PC-3 (cell line): ENCODE measurements at places on chromosomes 13 and 19. TPM values are rescaled to one million over a fixed set of nuclear protein-coding genes. Genes with fewer than 3 reads are reported as not detected.

GRCh38 chr13:113559901-113560644 is 24.5 kb upstream of the TFDP1 start:
- no peaks in the 10 kb centered on the region for H3K27me3 ChIP-seq
- H3K4me3 ChIP-seq, result no peak overlapping the region
- DNase-seq, result no peak
- no peak overlapping the region for H3K27ac ChIP-seq
- H3K4me1 ChIP-seq, result no peaks in the 10 kb centered on the region

DNA sequence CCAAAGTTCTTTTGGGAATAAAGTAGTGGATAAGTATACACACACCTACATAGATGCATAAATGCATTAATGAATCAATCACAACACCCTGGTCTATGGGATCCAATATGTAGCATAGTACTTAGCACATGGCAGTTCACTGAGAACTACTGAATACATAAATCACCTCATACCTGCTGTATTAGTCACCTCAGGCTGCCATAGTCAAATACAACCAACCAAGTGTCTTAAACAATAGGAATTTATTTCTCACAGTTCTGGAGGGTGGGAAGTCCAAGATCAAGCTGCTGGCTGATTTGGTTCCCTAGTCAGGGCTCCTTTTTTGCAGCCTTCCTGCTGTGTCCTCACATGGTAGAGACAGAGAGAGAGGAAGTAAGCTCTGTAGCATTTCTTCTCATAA is 228.2 kb downstream of the NHLRC3 start:
- no peaks in the 10 kb centered on the region for H3K27me3 ChIP-seq
- H3K4me1 ChIP-seq, result no peaks in the 10 kb centered on the region
- H3K36me3 ChIP-seq, result no peaks in the 10 kb centered on the region
- no peak overlapping the region for H3K27ac ChIP-seq
- peak; percentile 25 for DNase-seq

GRCh38 chr13:32232263-32232662 is 82.9 kb downstream of the ZAR1L start:
- H3K4me1 ChIP-seq, result no peaks in the 10 kb centered on the region
- no peaks in the 10 kb centered on the region for H3K36me3 ChIP-seq
- H3K27me3 ChIP-seq, result no peaks in the 10 kb centered on the region
- H3K4me3 ChIP-seq, result no peak overlapping the region

GRCh38 chr19:52691215-52691610 is 43.6 kb downstream of the ZNF611 start:
- DNase-seq, result no peak
- H3K4me1 ChIP-seq, result peaks cover 26% of the 10 kb centered on the region

- 0 out of 2 replicates have a peak, but pooled peaks cover 4% of the 10 kb centered on the region for H3K27me3 ChIP-seq
- H3K27ac ChIP-seq, result no peak overlapping the region
- H3K4me1 ChIP-seq, result no peaks in the 10 kb centered on the region
- H3K4me3 ChIP-seq, result no peak overlapping the region
- no peak for DNase-seq
Observed at GRCh38 chr19:5889288-5889971, 14.2 kb downstream of the NDUFA11 start.

DNA sequence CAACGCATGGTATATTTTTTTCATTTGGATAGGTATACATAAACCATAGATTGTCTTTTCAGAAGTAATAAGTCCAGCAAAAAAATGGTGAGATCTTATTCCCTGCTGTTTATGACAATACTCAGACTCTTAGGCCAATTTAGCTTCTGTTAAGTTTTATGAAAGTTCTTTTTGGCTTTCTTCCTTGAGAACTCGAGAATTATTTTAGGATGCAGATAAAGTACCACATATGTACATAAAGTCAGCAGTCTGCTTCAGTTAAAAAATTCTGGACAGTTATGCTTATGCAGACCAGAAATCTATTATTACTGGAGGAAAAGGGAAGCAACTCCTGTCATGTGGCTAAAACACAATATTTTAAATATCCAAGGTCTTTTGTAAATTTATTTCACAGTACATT is 422.9 kb downstream of the GPC6 start:
- H3K27me3 ChIP-seq, result no peaks in the 10 kb centered on the region
- no peak overlapping the region for H3K4me3 ChIP-seq
- H3K4me1 ChIP-seq, result no peaks in the 10 kb centered on the region
- H3K36me3 ChIP-seq, result no peaks in the 10 kb centered on the region
- DNase-seq, result no peak
- no peak overlapping the region for H3K27ac ChIP-seq

DNA sequence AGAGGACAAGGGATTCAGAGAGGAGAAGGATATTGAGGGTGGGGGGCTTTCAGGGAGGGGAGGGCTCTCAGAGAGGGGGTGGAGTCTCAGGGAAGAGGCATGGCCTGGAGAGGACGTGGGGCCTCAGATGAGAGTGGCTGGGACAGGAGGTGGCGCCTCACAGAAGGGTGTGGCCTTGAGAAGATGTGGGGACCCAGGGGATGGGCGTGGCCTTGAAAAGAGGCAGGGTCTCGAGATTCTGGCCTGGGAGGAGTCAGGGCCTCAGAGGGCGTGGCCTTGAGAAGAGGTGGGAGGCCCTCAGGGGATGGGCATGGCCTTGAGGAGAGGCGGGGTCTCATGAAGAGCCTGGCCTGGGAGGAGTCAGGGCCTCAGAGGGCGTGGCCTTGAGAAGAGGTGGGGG is 23.7 kb upstream of the TNFSF14 start:
- no peak overlapping the region for H3K4me3 ChIP-seq
- H3K27me3 ChIP-seq, result no peaks in the 10 kb centered on the region
- H3K4me1 ChIP-seq, result no peaks in the 10 kb centered on the region
- no peaks in the 10 kb centered on the region for H3K36me3 ChIP-seq
- DNase-seq, result no peak

GRCh38 chr13:28237944-28238343 is 99.6 kb downstream of the PAN3 start:
- H3K27me3 ChIP-seq, result no peaks in the 10 kb centered on the region
- H3K4me3 ChIP-seq, result no peak overlapping the region
- no peak for DNase-seq
- no peak overlapping the region for H3K27ac ChIP-seq
- no peaks in the 10 kb centered on the region for H3K36me3 ChIP-seq
- H3K4me1 ChIP-seq, result no peaks in the 10 kb centered on the region

DNA sequence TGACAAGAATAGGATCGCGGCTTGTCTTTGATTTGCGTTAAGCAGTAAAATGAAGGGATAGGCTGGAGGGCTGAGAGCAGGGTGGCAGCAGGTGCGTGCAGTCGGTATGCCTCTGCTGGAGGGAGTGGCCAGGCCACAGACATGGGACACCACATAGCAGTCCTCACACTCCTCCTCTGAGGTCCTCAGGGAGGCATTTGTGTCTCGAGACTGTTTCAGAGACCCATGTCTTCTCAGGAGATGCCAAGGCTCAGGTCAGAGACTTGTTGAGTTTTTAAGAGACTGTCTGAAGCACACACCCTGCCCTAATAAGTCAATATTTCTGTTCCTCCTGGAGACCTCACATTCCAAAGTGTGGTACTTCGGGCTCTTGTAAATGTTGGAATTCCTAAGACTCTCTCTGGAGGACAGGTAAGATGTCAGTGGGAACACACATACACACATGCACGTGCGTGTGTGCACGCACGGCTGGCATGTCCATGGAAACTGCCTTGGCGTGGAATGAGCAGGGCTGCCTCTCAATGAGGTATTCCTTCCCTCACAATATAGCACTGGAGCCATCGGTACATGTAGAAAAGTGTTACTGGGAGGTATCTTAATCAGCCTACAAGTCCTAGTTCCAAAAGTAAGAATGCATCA is 46.4 kb downstream of the COL4A2 start:
- H3K4me1 ChIP-seq, result peaks cover 27% of the 10 kb centered on the region
- no peak for DNase-seq

DNA sequence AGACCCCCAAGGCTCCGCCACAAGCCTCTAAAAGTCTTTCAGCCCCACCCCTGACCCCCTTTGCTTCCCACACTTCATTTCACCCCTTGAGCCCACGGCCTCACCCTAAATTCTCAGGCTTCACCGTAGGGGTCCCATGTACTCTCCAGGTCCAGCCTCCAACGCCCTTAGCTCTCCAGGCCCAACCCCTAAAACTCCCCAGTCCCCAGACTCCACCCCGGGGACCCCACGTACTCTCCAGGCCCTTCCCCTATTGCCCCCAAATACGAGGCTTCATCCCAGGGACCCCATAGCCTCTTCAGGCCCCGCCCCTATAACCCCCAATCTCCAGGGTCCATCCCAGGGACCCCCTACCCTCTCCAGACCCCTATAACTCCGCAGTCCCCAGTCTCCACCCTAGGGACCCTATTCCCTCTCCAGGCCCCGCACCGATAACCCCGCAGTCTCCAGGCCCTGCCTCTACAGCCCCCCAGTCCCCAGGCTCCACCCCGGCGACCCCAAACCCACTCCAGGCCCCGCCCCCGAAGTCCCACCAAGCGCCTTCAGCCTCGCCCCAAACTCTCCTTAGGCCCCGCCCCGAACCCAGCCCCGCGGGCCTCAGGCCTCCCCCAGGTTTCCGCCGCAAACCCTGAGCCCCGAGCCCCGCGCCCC is 619 bp downstream of the MED16 start:
- no peaks in the 10 kb centered on the region for H3K27me3 ChIP-seq
- H3K36me3 ChIP-seq, result no peaks in the 10 kb centered on the region; the same call in 1 of the 2 replicates
- no peak for DNase-seq
- H3K4me3 ChIP-seq, result peak overlapping the region; percentile 84
- no peaks in the 10 kb centered on the region for H3K4me1 ChIP-seq
- no peak overlapping the region for H3K27ac ChIP-seq

DNA sequence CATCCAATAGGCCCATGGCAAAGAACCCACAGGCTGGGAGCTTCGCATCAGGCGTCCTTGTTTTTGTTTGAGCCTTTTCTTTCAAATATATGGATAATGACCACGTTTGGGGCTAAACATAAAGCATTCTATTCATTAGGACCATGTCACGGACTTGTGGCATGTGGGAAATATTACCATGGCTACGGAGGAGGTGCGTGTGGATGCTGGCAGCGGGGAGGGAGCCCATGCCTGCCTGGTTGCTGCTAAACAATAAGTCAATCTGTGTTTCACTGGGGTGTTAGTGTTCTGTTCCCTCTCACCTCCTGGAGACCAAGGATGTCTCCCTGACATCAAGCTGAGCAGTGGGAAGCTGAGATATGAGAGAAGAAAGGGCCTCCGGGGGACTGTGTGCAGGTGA is 121.1 kb downstream of the IRS2 start:
- no peak for DNase-seq
- peaks cover 23% of the 10 kb centered on the region for H3K4me1 ChIP-seq
- peak overlapping the region; percentile 90 for H3K27ac ChIP-seq
- H3K27me3 ChIP-seq, result no peaks in the 10 kb centered on the region
- no peak overlapping the region; the same call in 1 of the 2 replicates for H3K4me3 ChIP-seq

GRCh38 chr19:5655412-5655811 is 24.9 kb downstream of the MICOS13 start:
- H3K4me3 ChIP-seq, result no peak overlapping the region
- no peaks in the 10 kb centered on the region for H3K27me3 ChIP-seq
- H3K36me3 ChIP-seq, result peaks cover 76% of the 10 kb centered on the region
- no peaks in the 10 kb centered on the region for H3K4me1 ChIP-seq
- H3K27ac ChIP-seq, result no peak overlapping the region

- no peaks in the 10 kb centered on the region for H3K4me1 ChIP-seq
- no peaks in the 10 kb centered on the region for H3K27me3 ChIP-seq
- DNase-seq, result no peak
- no peak overlapping the region for H3K4me3 ChIP-seq
Observed at GRCh38 chr13:59951011-59951410, 212.7 kb downstream of the DIAPH3 start.

- H3K4me3 ChIP-seq, result no peak overlapping the region
- H3K36me3 ChIP-seq, result no peaks in the 10 kb centered on the region
- no peak for DNase-seq
- no peaks in the 10 kb centered on the region for H3K27me3 ChIP-seq
- H3K27ac ChIP-seq, result no peak overlapping the region
Observed at GRCh38 chr13:105491345-105491744, 1044.1 kb downstream of the EFNB2 start.

GRCh38 chr13:41457589-41458186 is 338 bp downstream of the RGCC start:
- H3K36me3 ChIP-seq, result no peaks in the 10 kb centered on the region
- DNase-seq, result no peak
- peak overlapping the region; percentile 78 for H3K4me3 ChIP-seq
- H3K27ac ChIP-seq, result no peak overlapping the region
- peaks cover 4% of the 10 kb centered on the region; the same call in 1 of the 2 replicates for H3K4me1 ChIP-seq

DNA sequence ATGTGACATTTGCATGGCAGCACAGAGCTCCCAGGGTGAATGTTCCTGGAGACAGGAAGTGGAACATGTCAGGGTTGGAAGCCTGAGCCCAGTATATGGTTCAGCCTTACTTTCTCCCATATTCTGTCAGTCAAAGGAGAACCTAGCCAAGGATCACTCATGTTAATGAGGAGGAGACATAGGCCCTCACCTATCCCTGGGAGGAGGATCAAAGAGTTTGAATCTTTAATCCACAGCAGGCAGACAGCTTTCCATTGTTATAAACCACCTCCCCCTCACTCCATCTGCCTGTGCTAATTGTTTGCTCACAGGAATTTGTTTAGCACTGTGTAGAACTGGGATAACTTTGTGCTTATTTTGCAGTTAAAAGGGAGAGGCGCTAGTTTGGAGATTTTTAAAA is 1069.1 kb downstream of the EFNB2 start:
- H3K27me3 ChIP-seq, result no peaks in the 10 kb centered on the region
- H3K4me1 ChIP-seq, result no peaks in the 10 kb centered on the region; the same call in 1 of the 2 replicates
- no peak overlapping the region for H3K4me3 ChIP-seq
- H3K36me3 ChIP-seq, result no peaks in the 10 kb centered on the region

DNA sequence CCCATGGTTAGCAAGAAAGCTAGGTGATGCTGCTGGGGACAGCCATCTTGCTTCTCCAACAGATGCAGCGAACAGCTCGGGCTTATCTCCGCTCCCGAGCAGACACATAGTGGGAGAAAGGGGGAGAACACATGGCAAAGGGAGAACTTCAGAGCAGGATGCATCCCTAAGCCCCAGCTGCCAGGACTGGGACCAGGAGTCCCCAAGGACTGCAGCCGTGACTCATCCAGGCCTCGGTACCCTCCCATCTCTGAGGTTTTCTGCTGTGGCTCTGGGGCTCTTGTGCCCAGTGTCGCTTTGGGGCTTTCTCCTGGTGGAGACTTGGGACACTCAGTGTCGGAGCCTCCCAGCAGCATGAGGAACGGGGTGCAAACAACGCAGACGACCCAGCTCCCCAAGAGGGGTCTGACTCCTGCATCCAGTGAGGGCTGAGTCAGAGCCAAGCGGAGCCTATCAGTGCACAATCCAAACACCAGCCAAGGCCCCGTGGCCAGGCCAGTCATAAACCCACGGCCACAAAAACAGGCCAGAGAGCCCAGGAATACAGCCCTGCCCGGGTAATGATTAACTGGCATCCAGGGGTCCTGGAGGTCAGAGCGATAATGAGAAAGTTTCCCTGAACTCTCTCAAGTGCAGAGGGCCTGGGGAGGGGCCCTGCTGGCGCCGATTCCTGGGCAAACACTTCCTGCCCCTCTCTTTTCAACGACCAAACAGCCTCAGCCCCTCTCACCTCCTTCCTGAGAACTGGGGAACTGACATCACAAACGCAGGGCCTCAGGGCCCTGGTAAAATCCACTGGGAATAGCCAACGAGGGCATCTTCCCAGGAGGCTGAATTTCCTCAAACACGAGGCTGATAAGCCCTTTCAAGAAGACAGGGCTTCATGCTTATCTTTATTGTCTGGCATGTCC is 202.9 kb downstream of the USP12 start:
- no peak for DNase-seq
- H3K36me3 ChIP-seq, result no peaks in the 10 kb centered on the region
- H3K27ac ChIP-seq, result no peak overlapping the region
- no peaks in the 10 kb centered on the region for H3K27me3 ChIP-seq
- no peak overlapping the region for H3K4me3 ChIP-seq
- H3K4me1 ChIP-seq, result no peaks in the 10 kb centered on the region

GRCh38 chr13:107643615-107644014 is 571.7 kb downstream of the LIG4 start:
- no peaks in the 10 kb centered on the region for H3K4me1 ChIP-seq
- no peak for DNase-seq

The B3GNT8 gene
- 2.3 TPM in 1 of 2 replicates, not detected in the other for total RNA-seq

The WDR62 gene
- 13.3 and 13.9 TPM in 2 replicates for total RNA-seq

The NEK5 gene
- 0.07 TPM in 1 of 2 replicates, not detected in the other for total RNA-seq

The SH2D3A gene
- 141 and 162 TPM in 2 replicates for total RNA-seq

The SHC2 gene
- total RNA-seq, result 0.18 TPM in 1 of 2 replicates, not detected in the other

The ZNF808 gene
- total RNA-seq, result 9.4 and 14.3 TPM in 2 replicates

The LHB gene
- not detected in 2 replicates for total RNA-seq

The POGLUT2 gene
- 4.5 and 6.7 TPM in 2 replicates for total RNA-seq
